Fibroblast of villous mesenchyme (primary cell): ENCODE measurements at places on chromosomes 11 and 22. TPM values are rescaled to one million over a fixed set of nuclear protein-coding genes. Genes with fewer than 3 reads are reported as not detected.

Gene OR10D3
- not detected in 2 replicates for total RNA-seq

- no peak for DNase-seq
Observed at GRCh38 chr22:41873391-41873790, 40.5 kb downstream of the SREBF2 start.

GRCh38 chr11:61494381-61494961 lies 14.1 kb upstream of the LRRC10B start:
- DNase-seq, result no peak

DNA sequence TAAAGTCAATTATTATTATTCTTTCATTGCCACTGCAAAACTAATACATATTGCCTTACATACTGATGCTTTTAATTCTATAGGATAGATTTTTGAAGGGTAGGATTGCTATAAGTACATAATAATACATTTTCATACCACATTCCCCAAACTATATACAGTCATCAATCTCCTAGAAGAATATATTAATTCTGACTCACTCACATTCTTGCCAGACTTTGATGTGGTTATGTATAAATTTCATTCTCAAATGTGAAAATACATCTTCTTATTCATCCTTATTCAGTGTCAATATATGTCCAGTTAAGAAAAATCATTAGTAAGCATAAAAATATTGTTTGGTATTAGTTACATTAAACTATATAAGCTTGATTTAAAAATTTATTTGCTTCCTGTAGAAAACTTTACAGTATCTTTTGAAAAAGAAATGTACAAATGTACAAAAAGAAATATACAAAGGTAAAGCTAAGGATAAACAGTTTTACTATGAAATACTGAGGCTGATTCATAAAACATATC lies 458.8 kb upstream of the CNTN5 start:
- DNase-seq, result no peak

DNA sequence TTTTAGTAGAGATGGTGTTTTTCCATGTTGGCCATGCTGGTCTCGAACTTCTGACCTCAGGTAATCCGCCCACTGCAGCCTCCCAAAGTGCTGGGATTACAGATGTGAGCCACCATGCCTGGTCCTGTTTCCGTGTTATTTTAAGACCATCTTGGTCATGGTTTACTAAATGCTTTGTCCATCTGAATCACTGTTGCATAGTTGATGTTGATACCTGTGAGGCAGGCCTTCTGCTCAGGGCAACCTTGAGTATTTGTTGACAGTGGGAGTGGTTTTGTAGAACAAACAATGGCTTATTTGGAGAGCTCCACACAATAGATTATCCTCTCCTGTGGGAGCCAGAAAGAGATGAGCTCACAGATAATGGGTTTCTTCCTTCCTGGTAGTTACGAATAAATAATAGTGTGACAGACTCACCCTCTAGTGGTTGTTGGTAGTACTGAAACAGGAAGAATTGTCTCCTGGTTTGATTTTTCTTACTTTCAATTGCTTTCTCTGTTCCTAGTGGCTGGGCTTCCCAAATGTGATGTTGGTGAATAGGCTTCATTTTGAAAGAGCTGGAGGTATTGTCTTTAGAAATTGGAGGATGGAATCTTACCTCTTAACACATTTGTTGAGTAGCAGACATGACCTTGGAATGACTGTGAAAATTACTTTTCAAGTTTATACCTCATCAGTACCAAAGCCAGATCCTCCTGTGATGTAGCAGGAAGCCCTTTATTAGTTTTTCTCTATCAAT lies 39.0 kb downstream of the CTNND1 start:
- DNase-seq, result peak; percentile 78

GRCh38 chr11:124745835-124746620 lies 6.0 kb downstream of the VSIG2 start:
- no peak for DNase-seq

DNA sequence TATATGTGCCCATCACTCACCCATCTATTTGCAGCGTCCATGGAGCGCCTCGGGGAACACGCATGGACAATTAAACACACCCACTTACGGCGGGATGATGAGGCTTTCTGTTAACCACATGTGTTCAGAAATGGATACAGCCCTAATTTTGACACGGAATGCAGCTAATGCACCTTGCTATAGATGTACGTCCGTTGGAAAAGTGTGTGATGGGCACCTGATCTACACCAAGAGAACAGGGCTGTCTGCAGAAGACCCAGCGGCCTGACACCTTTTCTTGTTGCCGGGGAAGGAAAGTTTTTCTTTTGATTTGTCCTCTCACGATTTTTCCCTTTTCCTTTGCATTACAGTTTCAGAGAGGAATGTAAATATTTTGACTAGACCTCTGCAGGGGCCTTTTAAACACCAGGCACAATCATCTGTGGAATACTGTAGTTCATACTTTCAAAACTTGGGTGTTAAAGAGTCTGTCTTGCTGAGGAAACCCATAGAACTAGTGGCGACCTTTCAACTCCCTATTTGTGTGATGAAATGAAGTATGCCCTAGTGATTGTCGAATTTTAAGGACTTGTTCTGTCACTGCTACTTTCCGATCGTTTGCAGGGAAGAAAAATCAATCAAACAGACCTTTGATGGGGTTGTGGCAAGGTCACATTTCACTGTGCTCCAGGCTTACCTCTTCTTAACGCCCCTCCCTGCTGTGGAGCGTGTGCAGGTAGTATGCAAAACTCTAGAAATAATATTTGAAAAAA lies 16.5 kb upstream of the PAX6 start:
- peak; percentile 55 for DNase-seq

Gene RAB39A
- under 0.01 TPM in 1 of 2 replicates, not detected in the other for total RNA-seq

Gene RTN4RL2
- total RNA-seq, result not detected in 2 replicates

DNA sequence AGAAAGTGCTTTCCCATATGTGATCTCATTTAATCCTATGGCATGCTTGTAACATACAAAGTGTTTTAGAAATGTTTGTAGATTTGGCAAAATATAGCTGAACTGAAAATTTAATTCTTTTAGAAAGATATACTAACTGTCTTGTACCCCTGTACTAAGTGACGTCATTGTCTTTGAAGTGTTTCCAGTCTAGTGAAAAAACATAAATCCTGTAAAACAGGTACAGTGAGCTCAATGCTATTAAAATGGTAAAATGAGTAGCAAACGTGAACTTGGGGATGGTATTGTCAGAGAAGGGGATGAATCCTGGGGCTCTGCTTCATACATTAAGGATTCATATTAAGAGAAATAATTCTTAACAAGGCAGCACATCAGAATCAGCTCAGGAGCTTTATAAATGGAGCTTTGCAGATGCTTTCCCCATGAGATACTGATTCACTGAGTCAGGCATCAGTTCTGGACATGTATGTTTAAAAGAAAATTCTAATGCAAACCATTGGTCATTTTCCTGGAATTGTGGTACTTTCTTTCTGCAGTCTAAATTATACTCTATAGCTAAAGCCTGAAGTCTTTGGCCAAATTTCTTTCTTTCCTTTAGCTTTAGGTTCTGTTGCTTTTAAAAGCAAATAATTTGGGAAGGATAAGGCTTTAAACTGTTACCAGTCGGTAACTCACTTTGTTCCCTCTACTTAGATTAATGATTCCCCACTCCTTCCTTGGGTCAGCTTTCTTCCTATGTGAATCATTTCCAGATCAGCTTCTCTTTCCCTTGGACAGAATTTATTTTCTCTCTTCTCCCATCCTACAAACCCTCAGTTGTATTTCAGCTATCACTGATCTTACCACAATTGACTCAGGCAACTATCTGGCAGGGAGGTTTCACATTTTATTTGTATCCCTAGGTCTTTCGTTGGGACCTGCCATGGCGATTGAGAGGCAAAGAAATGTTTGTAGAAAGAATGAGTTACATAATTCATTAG lies 57.5 kb upstream of the DDI1 start:
- no peak for DNase-seq

DNA sequence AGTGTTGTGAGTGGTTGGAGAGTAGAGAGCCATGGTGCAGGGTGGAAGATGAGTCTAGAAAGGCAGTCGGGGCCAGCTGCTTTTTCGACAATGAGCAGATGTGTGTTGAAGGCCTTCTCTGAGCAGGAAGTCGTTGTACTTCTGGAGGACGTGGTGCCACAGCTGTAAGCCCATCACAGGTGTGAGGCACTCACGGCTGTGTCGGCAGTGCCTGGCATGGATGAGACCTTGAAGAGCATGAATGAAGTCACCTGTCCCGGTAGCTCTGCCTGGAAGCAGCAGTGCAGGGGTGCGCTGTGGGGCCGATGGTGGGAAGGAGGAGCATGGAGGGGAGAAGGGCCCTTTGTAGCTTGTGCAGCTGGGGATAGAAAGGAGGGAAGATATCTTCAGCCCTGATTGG lies 165.2 kb downstream of the PKNOX2 start:
- no peak for DNase-seq

Gene CERK
- 37.7 and 38.9 TPM in 2 replicates for total RNA-seq

DNA sequence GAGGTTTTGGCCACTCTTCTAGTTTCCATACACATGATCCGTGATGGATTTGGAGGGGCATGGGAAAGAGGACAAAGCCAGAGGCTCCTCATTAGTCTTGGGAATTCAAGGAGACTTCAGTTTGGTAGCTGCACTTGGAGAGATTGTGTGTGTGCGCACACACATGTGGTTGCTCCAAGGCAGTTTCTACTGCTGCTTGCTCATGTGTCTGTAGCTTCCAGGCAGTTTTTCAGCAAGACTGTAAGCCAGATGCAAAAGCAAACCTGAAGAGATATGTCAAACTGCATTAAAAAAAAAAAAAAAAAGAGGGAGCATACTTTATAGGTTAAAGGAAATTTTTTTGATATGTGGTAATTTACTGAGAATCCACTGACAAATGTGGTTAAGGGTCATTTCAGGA lies 95.7 kb downstream of the OSBP2 start:
- no peak for DNase-seq

- no peak for DNase-seq
Observed at GRCh38 chr22:39947220-39948216, 12.7 kb upstream of the TMA7B start.

Gene SSRP1
- 61.7 and 67.3 TPM in 2 replicates for total RNA-seq

GRCh38 chr11:103295704-103296103 lies 186.5 kb downstream of the DYNC2H1 start:
- DNase-seq, result peak; percentile 5

DNA sequence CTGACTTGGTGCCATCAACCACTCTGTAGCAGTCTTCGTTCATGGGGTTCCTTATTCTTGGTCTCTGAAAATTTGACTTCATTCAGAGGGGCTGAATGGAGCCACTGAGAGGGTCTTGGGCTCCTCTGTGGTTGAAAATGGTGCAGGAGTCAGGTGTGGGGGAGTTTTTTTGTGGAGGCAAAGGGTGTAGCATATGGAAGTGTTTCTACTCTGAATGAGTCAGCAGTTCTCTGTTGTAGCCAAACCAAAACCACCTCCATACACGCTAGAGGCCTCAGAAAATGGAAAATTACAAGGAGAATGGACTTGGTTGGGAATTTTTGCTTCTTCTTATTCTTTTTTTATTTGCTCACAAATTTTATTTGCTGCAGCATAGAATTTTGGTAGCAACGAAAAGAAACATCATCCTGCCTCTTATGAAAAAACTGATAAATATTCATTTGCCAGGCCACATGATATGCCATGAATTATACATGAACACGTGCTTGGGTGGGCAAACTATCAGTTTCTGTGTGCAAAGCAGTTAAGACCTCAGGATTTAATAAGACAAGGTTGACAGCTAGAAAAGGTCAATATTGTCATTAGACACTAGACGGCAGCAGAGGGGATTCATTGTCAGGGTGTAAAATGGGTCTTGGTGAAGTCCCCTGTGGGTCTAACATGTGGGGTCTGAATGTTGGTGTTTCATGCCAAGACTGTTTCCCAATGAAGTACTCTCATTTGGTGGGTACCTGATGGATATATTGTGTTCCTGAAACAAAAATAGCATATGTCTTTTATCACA lies 111.7 kb downstream of the MYO18B start:
- DNase-seq, result no peak

Gene P2RX6
- total RNA-seq, result 1.3 and 3.5 TPM in 2 replicates

Gene ZNF280A
- total RNA-seq, result 0.32 TPM in 1 of 2 replicates, not detected in the other

Gene CYTH4
- under 0.01 TPM in 2 replicates for total RNA-seq

GRCh38 chr22:44155115-44155514 lies 25.6 kb upstream of the PARVG start:
- no peak for DNase-seq

GRCh38 chr11:122746050-122746478 lies 90.5 kb downstream of the UBASH3B start:
- no peak for DNase-seq

- no peak for DNase-seq
Observed at GRCh38 chr11:119258180-119258579, 52.0 kb downstream of the CBL start.

GRCh38 chr11:7982582-7983119 lies 4.5 kb upstream of the EIF3F start:
- DNase-seq, result no peak

- DNase-seq, result no peak
Observed at GRCh38 chr11:95536047-95536690, 253.4 kb downstream of the FAM76B start.

- no peak for DNase-seq
Observed at GRCh38 chr11:2133241-2134021, 5.8 kb downstream of the IGF2 start.
